Mesendoderm (in vitro differentiated cells): ENCODE measurements at places on chromosomes 6 and 20.
A peak's percentile ranks its signal among the peaks of the same experiment; 100 is the strongest.

GRCh38 chr20:5691918-5692618, 58.1 kb upstream of the SHLD1 start:
- H3K27me3 ChIP-seq: no peaks in the 10 kb centered on the region
- H3K4me3 ChIP-seq: no peak overlapping the region
- no peaks in the 10 kb centered on the region for H3K36me3 ChIP-seq

GRCh38 chr6:83221889-83222479, 28.8 kb downstream of the RWDD2A start:
- no peak overlapping the region for H3K4me3 ChIP-seq
- H3K36me3 ChIP-seq: no peaks in the 10 kb centered on the region
- H3K27ac ChIP-seq: no peak overlapping the region
- DNase-seq: peak; percentile 82
- no peaks in the 10 kb centered on the region for H3K4me1 ChIP-seq

- DNase-seq: peak; percentile 81
- no peak overlapping the region for H3K27ac ChIP-seq
- no peaks in the 10 kb centered on the region for H3K36me3 ChIP-seq
- H3K4me3 ChIP-seq: no peak overlapping the region
Measured at GRCh38 chr20:39190666-39191570, 228.8 kb downstream of the DHX35 start.

DNA sequence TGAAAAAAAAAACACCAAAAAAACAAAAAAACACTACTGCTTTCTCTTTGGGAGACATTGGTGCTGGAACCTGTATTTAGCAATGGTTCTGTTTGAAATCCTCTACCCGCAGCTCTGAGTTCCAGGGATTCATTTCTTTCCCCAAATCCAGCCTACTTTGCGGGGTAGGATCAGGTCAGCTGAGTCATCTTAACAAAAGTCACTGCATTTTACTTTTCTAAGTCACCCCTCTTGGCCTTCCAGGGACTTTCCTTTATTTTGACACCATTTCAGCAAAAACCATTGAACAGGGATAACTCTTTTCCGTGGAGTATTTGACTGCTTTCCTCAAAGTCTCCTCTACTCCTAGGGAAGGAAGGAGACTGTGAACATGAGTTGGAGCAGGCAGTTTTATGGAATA, 837.6 kb downstream of the MAFB start:
- DNase-seq: no peak
- no peaks in the 10 kb centered on the region for H3K36me3 ChIP-seq
- H3K4me3 ChIP-seq: no peak overlapping the region
- no peaks in the 10 kb centered on the region for H3K4me1 ChIP-seq
- H3K27ac ChIP-seq: no peak overlapping the region
- no peaks in the 10 kb centered on the region for H3K27me3 ChIP-seq

DNA sequence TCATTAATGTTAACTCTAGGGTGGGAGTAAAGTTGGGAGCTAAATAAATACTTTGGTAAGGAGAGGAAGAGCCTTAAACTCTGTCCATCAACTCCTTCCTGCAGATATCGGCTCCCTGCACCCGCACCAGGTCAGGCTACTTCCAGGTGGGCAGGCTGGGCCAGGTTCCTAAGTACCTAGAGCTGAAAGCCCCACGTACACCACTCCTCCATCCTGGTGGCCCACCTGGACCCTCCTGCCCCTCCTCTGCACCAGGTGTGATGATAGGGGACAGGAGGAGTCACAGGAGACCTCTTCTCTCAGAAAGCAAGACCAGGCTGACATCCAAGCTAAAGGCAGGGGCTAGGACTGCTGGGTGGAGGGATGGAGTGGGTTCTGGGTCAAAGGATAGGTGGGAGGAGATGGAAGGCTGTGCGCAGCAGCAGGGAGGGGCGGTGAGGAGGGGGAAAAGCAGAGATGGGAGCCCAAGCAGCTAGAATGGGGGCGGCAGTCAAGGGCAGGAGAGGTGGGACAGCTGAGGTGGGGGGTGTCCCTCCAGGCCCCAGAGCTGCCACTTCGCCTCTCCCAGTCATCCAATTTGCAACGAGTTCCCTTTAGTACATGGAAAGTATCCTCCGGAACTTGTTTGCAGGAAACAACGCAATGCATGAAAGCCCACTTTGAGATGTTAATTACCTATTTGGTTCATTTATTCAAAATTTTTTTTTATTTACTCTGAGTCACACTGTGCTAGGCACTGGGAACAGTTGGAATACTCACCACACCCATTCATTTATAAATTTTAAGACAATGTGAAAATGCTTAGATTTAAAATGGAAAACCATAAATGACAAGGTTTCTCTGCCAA, 15.2 kb upstream of the TOX2 start:
- no peak for DNase-seq
- no peak overlapping the region for H3K27ac ChIP-seq
- H3K4me1 ChIP-seq: peaks cover 3% of the 10 kb centered on the region
- H3K36me3 ChIP-seq: no peaks in the 10 kb centered on the region
- no peaks in the 10 kb centered on the region for H3K27me3 ChIP-seq

GRCh38 chr20:47317127-47317895, 39.2 kb downstream of the ZMYND8 start:
- no peaks in the 10 kb centered on the region for H3K36me3 ChIP-seq
- H3K4me3 ChIP-seq: no peak overlapping the region
- peak; percentile 97 for DNase-seq
- peak overlapping the region; percentile 88 for H3K27ac ChIP-seq
- H3K4me1 ChIP-seq: peaks cover 45% of the 10 kb centered on the region
- H3K27me3 ChIP-seq: no peaks in the 10 kb centered on the region

DNA sequence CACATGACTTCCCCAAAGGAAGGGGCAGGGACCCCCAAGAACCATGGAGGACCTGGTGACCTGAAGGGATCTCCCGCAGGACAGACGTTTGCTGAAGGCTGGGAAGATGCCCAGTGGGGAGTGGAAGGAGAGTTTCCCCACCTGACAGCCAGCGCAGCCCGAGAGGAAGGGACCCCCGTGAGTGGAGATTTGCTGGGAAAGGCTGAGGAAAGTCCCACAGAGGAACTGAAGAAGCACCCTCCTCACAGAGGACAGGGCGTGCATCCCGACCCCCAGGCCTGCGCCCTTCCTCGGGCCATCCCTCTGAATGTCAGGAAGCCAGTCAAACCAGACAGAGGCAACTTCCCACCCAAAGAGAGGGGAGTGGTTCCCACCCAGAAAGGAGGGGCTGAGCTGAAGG, 29.6 kb upstream of the AAR2 start:
- H3K27ac ChIP-seq: no peak overlapping the region
- H3K27me3 ChIP-seq: no peaks in the 10 kb centered on the region
- H3K4me3 ChIP-seq: no peak overlapping the region
- H3K4me1 ChIP-seq: no peaks in the 10 kb centered on the region

DNA sequence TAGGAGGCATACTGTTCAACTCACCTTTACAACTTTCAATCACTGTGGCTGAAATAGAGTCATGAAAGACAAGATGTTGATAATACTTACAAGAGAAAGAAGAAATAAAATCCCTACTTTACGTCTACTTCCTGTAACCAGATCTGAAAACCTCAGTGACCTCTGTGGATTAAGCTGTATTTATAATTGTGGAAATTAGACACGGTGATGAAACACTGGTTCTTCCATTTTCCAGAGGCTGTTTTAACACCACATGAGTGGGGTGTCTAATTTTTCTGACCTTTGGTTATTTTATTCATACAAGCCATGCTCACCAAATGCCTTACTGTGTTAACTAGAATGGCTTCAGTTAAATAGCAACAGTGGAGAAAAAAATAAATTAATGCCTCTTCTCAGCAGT, 58.5 kb upstream of the HIVEP1 start:
- no peak overlapping the region for H3K27ac ChIP-seq
- no peak for DNase-seq
- no peak overlapping the region for H3K4me3 ChIP-seq
- H3K4me1 ChIP-seq: no peaks in the 10 kb centered on the region

DNA sequence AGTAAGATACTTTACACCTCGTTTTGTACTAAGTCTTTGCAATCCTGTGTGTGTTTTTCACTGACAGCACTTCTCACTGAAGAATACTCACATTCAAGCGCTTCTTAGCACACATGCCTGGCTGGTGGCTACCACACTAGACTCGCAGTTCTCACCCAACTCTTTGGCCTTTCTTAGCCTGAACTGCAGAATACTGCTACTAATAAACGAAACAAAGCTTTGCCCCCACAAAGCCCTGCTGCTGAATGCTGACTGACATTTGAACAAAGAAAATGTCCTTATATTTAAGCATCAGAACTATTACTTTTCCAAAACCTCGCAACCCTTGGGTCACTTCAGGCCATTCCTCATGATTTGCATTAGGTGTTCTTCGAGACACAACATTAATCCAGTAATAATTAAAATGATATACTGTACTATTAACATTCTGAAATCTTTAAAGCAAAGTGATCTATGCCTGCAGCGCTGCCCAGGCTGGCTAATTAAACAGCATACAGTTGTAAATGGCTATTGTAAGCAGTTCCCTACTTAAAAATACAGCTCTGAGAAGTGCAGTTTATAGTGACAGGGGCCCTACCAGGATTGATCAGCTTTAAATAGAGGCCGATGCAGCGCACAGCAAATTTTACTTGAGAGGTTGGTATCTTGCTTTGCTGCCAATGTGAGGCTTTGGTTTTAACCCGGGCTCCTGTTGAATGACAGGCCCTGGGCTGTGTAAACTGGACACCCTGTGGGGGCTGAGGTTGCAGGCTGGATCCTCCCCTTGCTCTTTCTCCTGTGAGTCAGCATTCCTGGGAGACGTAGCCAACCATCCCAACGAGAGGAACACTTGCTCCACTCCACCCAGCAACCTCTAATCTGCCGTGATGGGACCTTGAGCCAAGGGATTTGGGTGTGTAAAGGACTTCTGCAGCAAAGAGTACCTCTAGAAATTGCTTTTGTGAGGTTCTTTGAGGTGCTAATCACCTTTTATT, 899.0 kb downstream of the TFAP2A start:
- no peaks in the 10 kb centered on the region for H3K4me1 ChIP-seq
- no peak overlapping the region for H3K4me3 ChIP-seq
- no peak overlapping the region for H3K27ac ChIP-seq
- no peaks in the 10 kb centered on the region for H3K36me3 ChIP-seq

- peaks cover 2% of the 10 kb centered on the region for H3K4me1 ChIP-seq
- H3K27me3 ChIP-seq: no peaks in the 10 kb centered on the region
- no peak overlapping the region for H3K27ac ChIP-seq
- no peak overlapping the region for H3K4me3 ChIP-seq
Measured at GRCh38 chr6:21438986-21439352, 154.6 kb upstream of the SOX4 start.
